Stimulated activated CD4-positive, alpha-beta T cell treated with anti-CD3 and anti-CD28 coated beads, Interleukin-12 subunit alpha, Interleukin-12 subunit beta, amount 100 ng/mL, for 48 hours (primary cell): ENCODE measurements at places on chromosomes 1 and 21.
A peak's percentile ranks its signal among the peaks of the same experiment; 100 is the strongest.

DNA sequence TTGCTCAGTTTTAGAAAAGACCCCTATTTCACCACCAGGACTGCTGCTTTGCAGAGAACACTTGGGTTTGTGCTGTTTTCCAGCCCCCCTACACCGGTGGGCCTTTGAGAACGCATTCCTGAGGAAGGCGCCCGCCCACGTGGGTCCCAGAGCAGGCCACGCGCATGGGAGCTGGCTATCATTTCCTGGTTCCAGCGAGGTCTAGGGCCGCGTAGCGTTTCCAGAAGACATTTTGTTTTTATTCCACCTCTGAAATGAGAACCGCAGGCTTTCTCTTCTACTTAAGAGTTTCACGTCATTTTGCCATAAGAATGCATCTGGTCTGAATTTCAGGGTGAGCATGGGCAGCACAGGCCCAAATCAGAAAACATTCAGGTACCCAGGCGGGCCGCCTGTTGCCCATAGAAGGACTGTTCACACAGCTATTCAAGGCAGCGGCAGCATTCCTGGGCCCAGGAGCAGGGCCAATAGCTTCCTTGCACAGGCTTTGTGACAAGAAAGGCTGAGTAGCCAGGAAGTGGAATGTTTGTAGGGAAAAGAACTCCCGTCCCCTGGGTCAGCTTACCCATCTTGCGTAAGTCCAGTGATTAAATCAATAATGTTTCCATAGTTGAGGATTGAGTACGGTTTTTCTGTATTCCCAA is 1.4 kb upstream of the KLHL21 start:
- DNase-seq = no peak

DNA sequence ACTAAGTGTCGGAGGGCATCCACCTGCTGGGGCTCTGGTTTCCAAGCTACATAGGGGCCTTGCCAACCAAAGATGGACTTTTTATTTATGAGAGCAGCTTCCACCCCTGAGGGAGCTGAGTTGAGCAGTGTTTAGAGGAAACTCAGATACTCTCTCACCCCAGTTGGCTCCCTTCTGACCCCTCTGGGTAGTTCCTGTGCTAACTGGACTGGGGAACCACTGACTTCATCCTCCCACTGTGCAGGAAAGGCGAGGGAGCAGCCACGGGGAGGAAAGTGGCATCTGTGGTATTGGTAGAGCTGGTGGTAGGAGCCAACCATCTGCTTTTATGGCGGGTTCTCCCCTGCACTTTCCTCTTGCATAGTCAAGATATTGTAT is 70.4 kb downstream of the MPZL1 start:
- no peak for DNase-seq

DNA sequence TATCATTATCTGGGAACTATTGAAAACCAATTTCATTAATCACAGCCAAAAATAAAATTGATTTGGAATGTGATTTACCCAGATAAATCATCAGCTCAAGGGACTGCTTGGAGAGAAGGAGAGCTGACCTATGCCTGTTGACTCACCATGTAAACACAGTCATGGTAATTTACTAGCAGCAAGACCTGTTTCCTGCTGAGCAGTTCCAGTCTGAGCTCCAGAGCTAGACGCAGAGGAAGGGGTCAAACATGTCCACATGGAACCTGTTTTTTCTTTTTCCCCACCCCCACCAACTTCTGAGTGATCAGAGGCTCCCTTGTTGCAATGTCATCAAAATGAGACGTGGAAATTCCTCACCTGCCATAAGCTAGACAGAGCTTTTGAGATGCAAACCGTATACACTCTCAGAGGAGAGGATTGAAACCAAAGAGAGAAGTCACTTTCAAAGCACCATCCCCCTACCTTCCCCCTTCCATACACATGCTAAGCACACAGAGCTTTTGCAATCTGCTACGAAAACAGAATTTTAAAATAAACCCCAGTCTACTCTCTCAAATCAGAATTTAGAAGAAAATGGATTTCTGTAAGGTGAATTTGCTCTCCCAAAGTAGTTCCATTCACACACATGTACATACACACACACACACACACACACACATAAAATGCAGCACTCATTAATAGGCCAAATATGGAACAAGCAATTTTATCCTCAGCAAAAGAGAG is 55.9 kb upstream of the PTGFRN start:
- DNase-seq = no peak

- DNase-seq = no peak
Observed at GRCh38 chr1:227891955-227892488, 55.7 kb downstream of the WNT9A start.

GRCh38 chr1:43764581-43764980 is 57.2 kb downstream of the ST3GAL3 start:
- DNase-seq = no peak

DNA sequence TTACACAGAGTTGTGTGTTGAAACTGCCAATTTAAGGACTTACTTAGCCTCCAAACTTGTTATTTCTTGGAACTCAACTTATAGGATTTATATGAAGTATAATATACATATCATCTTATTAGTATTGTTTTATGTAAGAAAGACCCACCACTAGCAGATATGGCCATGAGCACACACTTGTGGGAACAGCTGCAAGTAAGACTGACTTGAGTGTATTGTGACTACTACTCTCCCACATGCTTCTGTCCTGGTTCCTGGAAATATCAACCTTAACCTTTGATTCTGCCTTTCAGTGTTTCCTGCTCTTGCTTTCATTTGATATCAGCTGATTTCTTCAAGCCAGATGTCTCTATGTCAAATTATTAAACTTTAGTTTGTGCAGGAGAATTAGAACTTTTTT is 175.3 kb downstream of the MAGI3 start:
- no peak for DNase-seq

GRCh38 chr1:3491291-3492246 is 37.1 kb downstream of the ARHGEF16 start:
- DNase-seq = peak; percentile 78
